ENCODE measurements at places on chromosomes 4 and X.

- H3K27ac ChIP-seq, result no peak overlapping the region
- H3K4me1 ChIP-seq, result no peaks in the 10 kb centered on the region
- H3K27me3 ChIP-seq, result no peaks in the 10 kb centered on the region
- DNase-seq, result no peak
Measured at GRCh38 chr4:157372567-157372966, 152.0 kb downstream of the GRIA2 start.

GRCh38 chr4:87489678-87490077 is 39.5 kb downstream of the SPARCL1 start:
- no peak for DNase-seq
- no peaks in the 10 kb centered on the region for H3K27me3 ChIP-seq
- H3K27ac ChIP-seq, result peak overlapping the region; percentile 38
- H3K36me3 ChIP-seq, result peaks cover under 1% of the 10 kb centered on the region
- H3K4me1 ChIP-seq, result no peaks in the 10 kb centered on the region

DNA sequence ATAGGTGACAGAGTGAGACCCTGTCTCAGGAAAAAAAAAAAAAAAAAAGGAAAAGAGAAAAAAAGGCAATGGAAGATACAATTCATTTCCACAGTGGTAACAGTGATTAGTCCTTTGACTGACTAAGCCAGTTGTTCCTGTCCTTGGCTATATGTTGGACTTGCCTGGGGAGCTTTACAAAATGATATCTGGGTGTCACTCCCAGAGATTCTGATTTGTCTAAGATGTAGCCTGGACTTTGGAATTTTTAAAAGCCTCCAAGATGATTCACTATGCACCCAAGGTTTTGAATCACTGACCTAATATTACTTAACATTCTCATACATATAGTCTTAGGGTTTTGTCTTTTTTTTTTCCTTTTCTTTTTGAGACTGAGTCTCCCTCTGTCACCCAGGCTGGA is 16.9 kb downstream of the HELQ start:
- no peak overlapping the region for H3K27ac ChIP-seq
- H3K4me3 ChIP-seq, result no peak overlapping the region
- H3K36me3 ChIP-seq, result no peaks in the 10 kb centered on the region
- no peaks in the 10 kb centered on the region for H3K4me1 ChIP-seq
- no peaks in the 10 kb centered on the region for H3K27me3 ChIP-seq

DNA sequence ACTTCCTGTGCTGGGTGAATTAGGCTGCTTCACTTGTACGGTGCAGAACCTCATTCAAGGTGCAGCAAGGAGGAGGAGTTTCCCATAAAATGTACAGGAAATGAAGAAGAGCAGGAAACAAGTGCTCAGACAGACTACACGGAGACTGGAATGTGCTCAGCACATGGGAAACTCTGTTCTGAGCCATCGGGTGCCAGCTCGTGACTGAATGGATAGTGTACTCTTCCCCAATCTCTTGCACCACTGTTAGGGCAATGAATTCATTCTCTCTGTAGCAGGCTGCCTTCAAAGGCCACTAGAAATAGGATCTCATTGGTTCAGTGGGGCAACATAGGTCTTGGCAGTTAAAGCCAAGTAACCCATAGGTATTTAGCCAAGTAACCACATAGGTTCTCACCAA is 200.0 kb upstream of the LDB2 start:
- H3K27me3 ChIP-seq, result no peaks in the 10 kb centered on the region
- no peaks in the 10 kb centered on the region for H3K36me3 ChIP-seq
- no peak overlapping the region for H3K27ac ChIP-seq
- no peak for DNase-seq
- no peak overlapping the region for H3K4me3 ChIP-seq
- H3K4me1 ChIP-seq, result no peaks in the 10 kb centered on the region

DNA sequence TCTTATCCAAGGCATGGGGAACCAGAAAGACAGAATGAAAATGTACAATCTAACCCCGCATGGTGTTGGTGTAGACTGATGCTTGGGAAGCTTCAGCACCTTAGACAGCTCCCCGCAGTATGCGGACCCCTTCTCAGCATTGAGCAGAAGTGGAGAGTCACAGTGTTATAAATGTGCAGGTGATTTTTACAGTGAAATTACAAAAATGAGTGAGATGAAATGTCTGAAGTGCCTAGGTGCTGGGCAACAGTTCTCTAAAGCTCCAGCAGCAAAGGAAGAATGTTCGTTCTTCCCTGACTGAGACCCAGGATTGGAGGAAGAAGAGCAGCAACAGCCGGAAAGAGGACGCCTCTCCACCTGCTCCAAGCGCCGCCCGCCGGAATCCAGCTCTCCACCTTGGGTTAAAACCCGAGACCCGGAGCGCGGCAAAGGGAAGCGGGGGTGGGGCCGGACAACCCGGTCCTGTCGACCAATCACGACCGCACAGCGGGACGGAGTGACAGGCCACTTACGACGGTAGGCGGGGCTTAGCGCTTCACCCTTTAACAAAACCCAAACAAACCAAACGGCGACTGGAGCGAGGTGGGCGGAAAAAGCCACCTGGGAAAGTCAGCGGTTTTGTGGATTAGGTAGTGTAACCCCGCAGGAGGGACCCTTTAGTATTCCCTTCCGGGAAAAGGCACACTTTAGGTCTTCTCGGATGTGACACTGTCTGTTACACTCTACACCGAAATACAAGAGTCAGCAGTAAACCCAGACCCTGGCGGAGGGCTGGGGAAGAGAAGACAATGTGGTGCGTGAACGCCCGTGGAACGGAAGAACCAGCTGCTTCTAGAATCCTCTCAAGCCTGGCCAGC is at the start of gene GLRA3:
GLRA3 (minus strand) TSS at position 403 of the 857 bp plus-strand sequence. CDS start 436 bp downstream, outside the sequence.
- H3K27me3 ChIP-seq, result no peaks in the 10 kb centered on the region
- H3K27ac ChIP-seq, result no peak within 1 kb of the TSS
- DNase-seq, result peak; percentile 5
- H3K36me3 ChIP-seq, result no peaks in the 10 kb centered on the region

GRCh38 chrX:93259029-93259428 is 414.3 kb downstream of the NAP1L3 start:
- H3K27ac ChIP-seq, result no peak overlapping the region
- no peak for DNase-seq
- no peak overlapping the region for H3K4me3 ChIP-seq
- no peaks in the 10 kb centered on the region for H3K27me3 ChIP-seq
- no peaks in the 10 kb centered on the region for H3K36me3 ChIP-seq

DNA sequence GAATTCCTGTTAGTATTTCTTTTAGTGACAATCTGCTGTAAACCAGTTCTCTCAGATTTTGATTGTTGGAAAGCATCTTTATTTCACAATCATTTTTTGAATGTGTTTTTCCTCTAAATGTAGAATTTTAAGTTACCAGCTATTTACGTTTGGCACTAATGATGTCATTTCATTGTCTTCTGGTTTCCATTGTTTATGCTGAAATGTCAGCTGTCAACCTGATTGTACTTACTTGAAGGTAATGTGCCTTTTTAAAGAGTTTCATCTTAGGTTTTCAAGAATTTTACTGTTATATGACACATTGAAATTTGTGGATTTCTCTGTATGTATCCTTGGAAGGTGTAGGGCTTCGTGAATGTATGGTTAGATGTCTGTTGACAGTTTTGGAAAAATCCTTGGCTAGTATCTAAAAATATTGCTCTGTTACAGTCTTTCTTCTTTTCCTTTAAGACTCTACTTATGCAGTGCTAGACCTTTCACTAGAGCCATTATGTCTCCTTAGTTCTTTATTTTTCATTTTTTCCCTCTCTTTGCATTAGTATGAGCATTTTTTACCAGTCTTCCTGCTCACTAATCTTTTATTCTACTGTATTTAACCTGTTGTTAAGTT is 30.4 kb downstream of the SMAD1 start:
- DNase-seq, result no peak
- no peak overlapping the region for H3K27ac ChIP-seq
- H3K4me3 ChIP-seq, result no peak overlapping the region
- no peaks in the 10 kb centered on the region for H3K36me3 ChIP-seq

GRCh38 chr4:40516651-40517050 is 113.0 kb downstream of the RBM47 start:
- no peak overlapping the region for H3K27ac ChIP-seq
- H3K4me1 ChIP-seq, result no peaks in the 10 kb centered on the region
- DNase-seq, result no peak
- no peaks in the 10 kb centered on the region for H3K36me3 ChIP-seq
- no peaks in the 10 kb centered on the region for H3K27me3 ChIP-seq

DNA sequence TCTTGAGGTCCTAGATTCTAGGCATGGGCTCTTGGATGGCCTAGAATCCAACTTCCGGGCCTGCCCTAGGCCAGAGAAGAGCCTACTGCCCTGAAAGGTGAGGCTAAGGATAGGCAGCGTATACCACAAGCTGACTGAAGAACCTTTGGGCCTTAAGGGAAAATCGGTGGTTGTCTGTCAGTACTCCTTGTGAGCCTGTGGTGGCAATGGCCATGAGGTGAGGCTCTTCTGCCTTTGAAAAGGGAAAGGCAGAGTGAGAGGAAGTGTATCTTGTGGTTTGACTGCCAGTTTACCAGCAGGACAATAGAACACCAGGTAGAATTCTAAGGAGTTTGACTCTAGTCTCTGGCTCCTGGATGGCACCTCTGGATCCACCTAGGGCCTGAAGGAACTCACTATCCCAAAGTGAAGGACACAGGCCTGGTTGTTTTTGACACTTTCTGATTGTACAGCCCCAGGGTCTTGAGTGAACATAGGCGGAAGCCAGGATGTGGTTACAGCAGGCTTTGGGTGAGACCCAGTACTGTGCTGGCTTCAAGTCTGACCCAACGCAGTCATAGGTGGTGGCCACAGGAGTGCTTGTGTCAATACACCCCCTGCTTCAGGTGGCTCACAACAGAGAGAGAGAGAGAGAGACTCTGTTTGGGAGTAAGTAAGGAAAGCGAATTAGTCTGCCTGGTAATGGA is 20.9 kb downstream of the ITIH6 start:
- H3K4me3 ChIP-seq, result no peak overlapping the region
- DNase-seq, result no peak
- no peaks in the 10 kb centered on the region for H3K36me3 ChIP-seq
- H3K4me1 ChIP-seq, result no peaks in the 10 kb centered on the region

- peak overlapping the region; percentile 91 for H3K27ac ChIP-seq
- DNase-seq, result no peak
- no peaks in the 10 kb centered on the region for H3K4me1 ChIP-seq
- H3K36me3 ChIP-seq, result no peaks in the 10 kb centered on the region
- no peak overlapping the region for H3K4me3 ChIP-seq
- no peaks in the 10 kb centered on the region for H3K27me3 ChIP-seq
Measured at GRCh38 chr4:143396695-143397094, 60.0 kb downstream of the GAB1 start.

DNA sequence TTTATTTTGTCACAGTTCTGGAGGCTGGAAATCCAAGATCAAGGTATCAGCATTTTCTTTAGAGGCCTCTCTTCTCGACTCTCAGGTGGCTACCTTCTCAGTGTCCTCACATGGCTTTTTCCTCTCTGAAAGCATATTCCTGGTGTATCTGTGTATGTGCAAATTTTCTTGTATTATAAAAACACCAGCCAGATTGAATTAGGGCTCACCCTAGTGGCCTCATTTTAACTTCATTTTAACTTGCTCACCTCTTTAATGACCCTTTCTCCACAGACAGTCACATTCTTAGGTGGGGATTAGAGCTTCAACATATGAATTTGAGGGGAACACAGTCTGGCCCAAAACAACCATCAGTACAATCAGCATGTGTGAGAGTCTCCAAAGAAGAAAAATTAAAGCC is 542.4 kb upstream of the FAM241A start:
- H3K27ac ChIP-seq, result no peak overlapping the region
- H3K36me3 ChIP-seq, result no peaks in the 10 kb centered on the region
- DNase-seq, result no peak
- H3K4me3 ChIP-seq, result no peak overlapping the region

GRCh38 chrX:80766916-80767315 is 42.8 kb downstream of the BRWD3 start:
- no peak overlapping the region for H3K4me3 ChIP-seq
- no peaks in the 10 kb centered on the region for H3K4me1 ChIP-seq
- no peaks in the 10 kb centered on the region for H3K27me3 ChIP-seq
- no peaks in the 10 kb centered on the region for H3K36me3 ChIP-seq
- no peak for DNase-seq

DNA sequence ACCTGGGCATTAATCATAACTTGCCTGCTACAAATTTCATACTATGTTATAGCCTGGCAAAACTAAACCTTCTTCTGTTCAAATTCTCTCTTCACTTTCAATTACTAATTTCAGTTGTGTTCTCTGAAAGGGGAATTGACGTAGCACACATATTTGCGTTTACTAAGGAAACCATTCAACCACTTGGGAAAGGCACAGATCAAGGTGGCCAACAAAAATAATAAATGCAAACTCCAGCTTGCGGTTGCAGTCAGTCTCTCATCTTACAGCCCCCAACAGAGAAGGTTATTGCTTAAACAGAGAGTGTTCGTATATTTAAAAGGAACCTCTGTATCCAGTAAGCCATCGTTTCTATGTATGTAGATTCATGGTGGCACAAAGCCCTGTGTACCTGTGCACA is 4.0 kb downstream of the SRPX start:
- H3K27ac ChIP-seq, result no peak overlapping the region
- H3K27me3 ChIP-seq, result no peaks in the 10 kb centered on the region
- no peak for DNase-seq
- no peaks in the 10 kb centered on the region for H3K36me3 ChIP-seq

DNA sequence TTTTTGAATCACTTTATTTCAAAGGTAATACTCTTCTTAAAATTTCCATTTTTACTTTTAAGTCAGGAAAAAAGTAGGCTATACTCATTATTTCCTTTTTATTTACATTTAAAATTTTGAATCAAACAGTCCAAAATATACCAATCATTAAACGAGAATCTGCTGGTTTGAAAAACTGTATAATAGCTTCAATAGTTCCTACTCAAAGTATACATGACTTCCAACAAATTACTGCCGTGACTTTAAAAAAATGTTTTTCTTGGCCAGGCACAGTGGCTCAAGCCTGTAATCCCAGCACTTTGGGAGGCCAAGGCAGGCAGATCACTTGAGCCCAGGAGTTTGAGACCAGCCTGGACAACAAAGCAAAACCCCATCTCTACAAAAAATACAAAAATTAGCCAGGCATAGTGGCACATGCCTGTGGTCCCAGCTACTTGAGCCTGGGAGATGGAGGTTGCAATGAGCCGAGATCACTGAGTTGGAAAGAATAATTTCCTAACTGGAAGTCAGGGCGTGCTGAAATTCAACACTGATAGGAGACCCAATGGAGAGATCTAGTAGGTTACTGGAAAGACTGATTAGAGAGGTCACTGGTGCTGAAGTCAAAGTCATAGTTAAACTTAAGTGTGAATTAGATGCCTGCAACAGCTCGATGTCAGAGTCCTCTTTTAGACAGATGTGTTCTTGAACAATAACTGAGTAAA is 9.0 kb downstream of the KLHL8 start:
- no peak overlapping the region for H3K4me3 ChIP-seq
- no peak overlapping the region for H3K27ac ChIP-seq
- H3K36me3 ChIP-seq, result no peaks in the 10 kb centered on the region
- peaks cover 23% of the 10 kb centered on the region for H3K4me1 ChIP-seq
- DNase-seq, result no peak

GRCh38 chrX:38923451-38923969 is 122.3 kb downstream of the MID1IP1 start:
- DNase-seq, result no peak
- no peaks in the 10 kb centered on the region for H3K36me3 ChIP-seq
- no peak overlapping the region for H3K27ac ChIP-seq
- no peaks in the 10 kb centered on the region for H3K27me3 ChIP-seq
- H3K4me1 ChIP-seq, result no peaks in the 10 kb centered on the region

GRCh38 chr4:25253071-25253445 is 19.2 kb downstream of the PI4K2B start:
- H3K27ac ChIP-seq, result no peak overlapping the region
- no peaks in the 10 kb centered on the region for H3K27me3 ChIP-seq
- H3K4me1 ChIP-seq, result peaks cover 9% of the 10 kb centered on the region
- no peak for DNase-seq
- no peak overlapping the region for H3K4me3 ChIP-seq

- H3K4me1 ChIP-seq, result no peaks in the 10 kb centered on the region
- DNase-seq, result no peak
- no peak overlapping the region for H3K4me3 ChIP-seq
- no peaks in the 10 kb centered on the region for H3K27me3 ChIP-seq
- no peak overlapping the region for H3K27ac ChIP-seq
Measured at GRCh38 chr4:32798471-32799159, 2078.4 kb downstream of the PCDH7 start.
